A549 treated with DMSO at 1 μM for 4 hours (cell line): ENCODE measurements at places on chromosomes 5 and 9. TPM values are rescaled to one million over a fixed set of nuclear protein-coding genes. Genes with fewer than 3 reads are reported as not detected.

FOXD4L3 gene
- total RNA-seq, result 0.08 to 0.18 TPM (median 0.08 TPM) in 3 of 5 replicates, not detected in the others

OR1Q1 gene
- not detected in 5 replicates for total RNA-seq

THBS4 gene
- 0.23 TPM in 1 of 5 replicates, not detected in the others for total RNA-seq

CCDC69 gene
- 1.4 to 2.4 TPM (median 1.8 TPM) in 5 replicates for total RNA-seq

DNAJB5 gene
- 3.7 to 5.4 TPM (median 4.8 TPM) in 5 replicates for total RNA-seq

ST8SIA4 gene
- 0.36 to 0.91 TPM (median 0.74 TPM) in 5 replicates for total RNA-seq

DMRT3 gene
- total RNA-seq, result 0.04 TPM in 1 of 5 replicates, not detected in the others

IFNE gene
- total RNA-seq, result 1.5 to 2.8 TPM (median 2.2 TPM) in 5 replicates
